COR-L47 (cell line): ENCODE measurements at places on chromosomes 13 and 19.

DNA sequence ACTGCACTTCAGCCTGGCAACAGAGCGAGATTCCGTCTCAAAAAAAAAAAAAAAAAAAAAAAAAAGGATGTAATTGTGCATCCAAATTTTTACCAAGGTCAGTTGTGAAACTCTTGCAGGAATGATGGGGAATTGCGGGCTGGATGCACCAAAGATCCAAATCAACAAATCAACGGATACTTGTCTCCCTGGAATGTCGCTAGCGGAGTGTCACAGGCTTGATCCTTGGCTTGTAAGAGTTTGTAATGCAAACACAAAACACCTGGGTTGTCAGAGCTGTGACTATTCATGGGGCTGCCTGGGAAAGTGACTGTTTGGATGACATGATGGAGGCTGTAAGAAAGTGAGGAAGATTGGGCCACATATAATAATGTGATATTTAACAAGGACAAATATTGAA is 4.2 kb downstream of the KANK3 start:
- DNase-seq: no peak

DNA sequence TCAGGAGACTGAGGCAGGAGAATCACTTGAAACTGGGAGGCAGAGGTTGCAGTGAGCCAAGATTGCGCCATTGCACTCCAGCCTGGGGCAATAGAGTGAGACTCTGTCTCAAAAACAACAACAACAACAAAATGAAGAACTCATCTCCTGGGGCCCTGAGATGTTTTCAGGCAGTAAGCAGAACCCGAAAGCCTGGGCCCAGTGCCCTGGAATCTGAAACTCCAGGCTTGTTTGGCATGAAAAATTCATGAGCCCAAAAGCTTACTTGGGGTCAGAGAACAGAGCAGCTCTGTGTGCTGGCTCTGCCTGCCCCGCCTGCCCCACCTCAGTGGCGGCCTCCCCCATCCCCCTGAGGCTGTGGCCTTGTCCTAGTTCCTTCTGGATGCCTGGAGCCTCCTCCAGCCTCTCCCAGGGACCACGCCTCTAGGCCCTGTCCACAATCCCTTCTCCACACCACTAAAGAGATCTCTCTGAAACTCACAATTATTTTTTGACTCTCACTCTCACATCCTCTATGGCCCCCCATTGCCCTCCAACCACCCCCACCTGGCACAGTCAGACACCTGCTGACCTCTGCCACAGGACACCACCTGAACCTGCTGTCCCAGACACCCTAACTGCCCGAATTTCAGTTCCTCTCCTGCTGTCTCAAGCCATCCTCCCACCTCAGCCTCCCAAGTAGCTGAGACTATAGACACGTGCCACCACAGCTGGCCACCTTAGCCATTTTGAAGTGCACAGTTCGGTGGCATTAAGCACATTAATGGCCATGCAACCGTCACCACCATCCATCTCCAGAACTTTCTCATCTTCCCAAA is 6.9 kb upstream of the AP1M2 start:
- no peak for DNase-seq

GRCh38 chr19:17324357-17325114 is 10.1 kb downstream of the ANO8 start:
- DNase-seq: no peak

- DNase-seq: no peak
These were observed 13.1 kb upstream of the OR1M1 start for GRCh38 chr19:9073806-9074205.

- DNase-seq: no peak
These were observed 271.1 kb upstream of the MAB21L1 start for GRCh38 chr13:35747594-35747993.

DNA sequence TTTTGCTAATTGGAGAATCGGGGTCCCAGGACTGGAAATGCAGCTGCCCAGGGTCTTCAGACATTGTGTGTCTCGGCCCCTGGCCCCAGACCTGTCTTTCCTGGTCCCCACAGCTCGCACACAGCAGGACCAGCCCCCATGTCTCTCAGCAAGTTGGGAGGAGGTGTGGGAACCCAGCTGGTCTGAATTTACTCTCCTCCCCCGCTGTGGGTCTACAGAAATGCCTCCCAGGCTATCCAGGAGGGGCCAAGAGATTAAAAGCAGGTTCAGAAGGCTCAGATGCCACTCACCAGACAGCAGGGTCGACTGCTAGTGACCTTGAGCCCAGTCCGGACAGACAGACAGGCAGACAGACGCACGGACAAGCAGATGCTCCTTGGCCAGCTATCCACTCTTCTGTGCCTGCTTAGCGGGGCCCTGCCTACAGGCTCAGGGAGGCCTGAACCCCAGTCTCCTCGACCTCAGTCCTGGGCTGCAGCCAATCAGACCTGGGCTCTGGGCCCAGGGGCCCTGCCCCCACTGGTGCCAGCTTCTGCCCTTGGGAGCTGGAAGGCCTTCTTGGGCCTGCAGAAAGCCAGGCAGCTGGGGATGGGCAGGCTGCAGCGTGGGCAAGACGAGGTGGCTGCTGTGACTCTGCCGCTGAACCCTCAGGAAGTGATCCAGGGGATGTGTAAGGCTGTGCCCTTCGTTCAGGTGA is at the start of gene DAND5:
DAND5 (plus strand) TSS at position 285 of the 697 bp plus-strand sequence; CDS start at position 370, 85 bp downstream.
- DNase-seq: no peak

DNA sequence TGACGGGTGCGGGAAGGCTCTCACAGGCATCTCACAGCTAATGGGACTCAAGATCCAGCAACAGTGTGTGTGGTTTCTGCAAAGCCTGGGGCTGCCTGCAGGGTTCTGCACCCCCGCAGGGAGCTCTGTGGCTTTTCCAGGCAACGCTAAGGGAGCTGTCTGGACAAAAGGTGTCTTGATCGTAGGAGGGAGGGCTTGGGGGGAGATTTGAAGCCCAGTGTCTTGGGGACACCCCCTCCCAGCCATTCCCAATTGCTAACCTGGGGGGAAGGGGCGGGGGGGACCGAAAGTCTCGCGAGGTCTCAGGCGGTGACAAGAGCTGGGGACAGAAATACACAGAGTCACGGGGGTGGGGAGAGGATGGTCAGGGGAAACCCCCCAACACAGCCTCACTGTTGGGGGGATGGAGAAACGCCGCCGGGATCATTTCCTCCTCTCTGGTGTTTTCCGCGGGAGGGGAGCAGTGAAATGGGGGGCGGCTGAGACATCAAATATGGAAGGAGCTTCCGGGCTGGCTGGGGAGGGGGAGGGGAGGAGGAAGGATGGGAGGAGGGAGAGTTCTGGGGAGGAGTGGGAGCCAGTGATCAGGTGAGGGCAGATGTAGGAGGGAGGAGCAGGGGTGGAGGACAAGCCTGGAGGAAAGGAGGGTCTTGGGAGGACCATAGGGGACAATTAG is 13.3 kb downstream of the KCNC3 start:
- DNase-seq: no peak

- DNase-seq: no peak
These were observed 29.2 kb upstream of the ARGLU1 start for GRCh38 chr13:106597186-106597585.

GRCh38 chr13:110232142-110232541 is 74.8 kb downstream of the COL4A1 start:
- DNase-seq: no peak

GRCh38 chr13:105363261-105364190 is 1171.9 kb downstream of the EFNB2 start:
- DNase-seq: peak; percentile 87

GRCh38 chr19:2779121-2779740 is 3.8 kb downstream of the SGTA start:
- DNase-seq: no peak

DNA sequence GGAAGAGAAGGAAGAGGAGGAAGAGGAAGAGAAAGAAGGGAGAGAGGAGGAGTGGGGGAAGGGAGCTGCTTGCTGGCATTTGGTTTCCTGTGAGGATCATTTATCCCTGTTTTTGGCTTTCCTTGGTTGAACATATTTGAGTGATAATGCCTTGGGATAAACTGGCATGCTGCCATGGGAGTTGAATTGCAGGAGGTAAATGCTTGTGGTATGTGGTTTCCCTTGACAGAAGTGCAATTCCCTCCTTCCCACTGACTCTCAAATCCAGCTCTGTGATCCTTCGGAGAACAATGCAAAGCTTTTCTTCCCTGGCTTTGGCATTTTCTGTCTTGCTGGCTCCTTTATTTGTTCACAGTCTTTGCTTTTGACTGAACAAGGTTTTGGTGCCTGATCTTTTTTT is 27.2 kb upstream of the CBY2 start:
- peak; percentile 38 for DNase-seq

GRCh38 chr19:1105008-1105872 is 1.4 kb downstream of the GPX4 start:
- DNase-seq: no peak

- peak; percentile 90 for DNase-seq
These were observed 1.2 kb downstream of the CATSPERG start for GRCh38 chr19:38336638-38337359.

- DNase-seq: no peak
These were observed 41.0 kb upstream of the CNMD start for GRCh38 chr13:52780611-52781010.

GRCh38 chr19:57047743-57048142 is 72.0 kb upstream of the USP29 start:
- no peak for DNase-seq

DNA sequence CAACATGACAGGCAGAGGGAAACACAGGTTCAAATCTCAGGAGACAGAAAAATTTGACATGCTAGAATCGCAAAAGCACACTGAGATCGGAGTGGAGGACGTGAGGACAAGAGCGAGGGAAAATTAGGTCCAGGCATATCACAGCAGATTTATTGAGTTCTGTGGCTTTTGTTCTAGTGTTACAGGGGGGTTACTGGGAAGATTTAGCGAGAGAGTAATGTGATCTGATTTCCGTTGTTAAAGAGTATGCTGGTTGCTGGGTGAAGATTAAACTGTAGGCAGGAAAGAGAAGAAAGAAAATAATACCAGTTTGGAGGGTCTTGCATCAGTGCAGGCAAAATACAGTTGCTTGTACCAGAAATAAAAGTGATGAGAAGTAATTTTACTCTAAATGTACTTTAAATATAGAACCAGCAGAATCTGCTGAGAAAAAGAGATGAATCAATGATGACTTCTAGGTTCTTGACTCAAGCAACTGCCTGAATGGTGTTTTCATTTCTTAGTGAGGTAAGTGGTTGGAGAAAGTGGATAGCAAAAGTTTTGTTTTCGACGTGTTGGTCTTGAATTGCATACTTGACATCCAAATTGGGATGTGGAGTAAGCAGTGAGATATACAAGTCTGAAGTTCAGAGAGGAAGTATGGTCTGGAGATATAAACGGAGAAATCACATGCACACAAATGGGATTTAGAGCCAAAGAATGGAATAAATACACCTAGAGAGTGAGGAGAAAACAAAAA is 35.7 kb downstream of the UFM1 start:
- DNase-seq: no peak

- DNase-seq: peak; percentile 43
These were observed 8.9 kb downstream of the OCEL1 start for GRCh38 chr19:17234911-17235299.

DNA sequence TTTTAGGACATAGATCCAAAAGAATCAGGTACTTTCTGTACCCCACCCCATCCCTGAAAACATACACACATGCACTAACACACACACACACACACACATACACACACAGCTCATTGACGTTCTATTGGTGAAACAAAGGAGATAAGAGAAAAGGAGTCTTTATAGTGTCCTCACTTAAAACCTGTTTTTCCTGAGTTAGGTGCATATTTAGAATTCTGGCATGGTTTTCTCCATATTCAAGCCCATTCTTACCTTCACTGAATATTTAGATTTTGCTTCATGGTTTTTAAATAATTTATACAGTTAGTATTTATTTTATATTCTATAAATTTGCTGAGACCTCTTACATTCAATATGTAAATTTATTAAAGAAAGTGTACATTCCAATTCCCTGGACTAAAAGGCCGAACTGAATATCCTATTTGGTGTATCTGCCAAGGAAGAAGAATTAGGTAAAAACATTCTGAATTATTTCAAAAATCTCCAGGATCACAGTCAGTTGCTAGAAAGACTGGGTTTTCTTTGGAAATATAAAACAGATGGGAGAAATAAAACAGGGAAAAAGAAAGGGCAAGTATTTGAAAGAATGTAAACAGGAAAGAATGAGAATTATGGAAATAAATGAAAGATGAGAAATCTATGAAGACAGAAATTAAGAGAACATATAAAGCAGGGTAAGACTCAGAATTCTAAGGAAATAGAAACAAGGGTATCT is 556.2 kb downstream of the KCTD12 start:
- DNase-seq: no peak

- DNase-seq: no peak
These were observed 18.1 kb upstream of the HSPH1 start for GRCh38 chr13:31179754-31180153.

GRCh38 chr13:79779761-79780160 is 298.8 kb downstream of the NDFIP2 start:
- no peak for DNase-seq

GRCh38 chr13:68666774-68667397 is 1436.8 kb upstream of the PCDH9 start:
- no peak for DNase-seq

GRCh38 chr13:20159646-20160305 is 1.1 kb downstream of the GJA3 start:
- DNase-seq: no peak

GRCh38 chr19:7823686-7824301 is 6.2 kb upstream of the EVI5L start:
- no peak for DNase-seq

- no peak for DNase-seq
These were observed 396 bp downstream of the F7 start for GRCh38 chr13:113105921-113106452.

DNA sequence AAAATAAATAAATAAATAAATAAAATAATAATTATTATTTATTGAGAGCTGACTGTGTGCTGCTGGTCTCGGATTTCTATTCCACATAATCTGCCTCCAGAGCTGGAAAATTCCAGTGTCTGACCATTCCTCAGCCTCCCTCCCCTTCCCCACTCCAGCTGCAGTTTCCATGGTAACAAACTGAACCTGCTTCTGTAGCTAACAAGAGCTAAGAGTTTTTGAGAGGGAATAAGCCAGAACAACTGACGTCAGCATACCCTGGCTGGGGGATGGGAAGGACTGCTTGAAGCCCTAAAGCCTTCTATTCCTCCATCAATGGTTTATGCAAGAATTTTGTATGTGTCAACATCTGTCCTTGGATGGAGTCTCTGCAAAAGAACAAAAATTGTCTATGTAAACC is 26.0 kb upstream of the PEG3 start:
- no peak for DNase-seq

GRCh38 chr13:38602266-38602665 is 84.6 kb upstream of the FREM2 start:
- no peak for DNase-seq

- DNase-seq: no peak
These were observed 6.9 kb downstream of the ERICH4 start for GRCh38 chr19:41449865-41450178.

- no peak for DNase-seq
These were observed 6.7 kb upstream of the JUND start for GRCh38 chr19:18287836-18288772.

DNA sequence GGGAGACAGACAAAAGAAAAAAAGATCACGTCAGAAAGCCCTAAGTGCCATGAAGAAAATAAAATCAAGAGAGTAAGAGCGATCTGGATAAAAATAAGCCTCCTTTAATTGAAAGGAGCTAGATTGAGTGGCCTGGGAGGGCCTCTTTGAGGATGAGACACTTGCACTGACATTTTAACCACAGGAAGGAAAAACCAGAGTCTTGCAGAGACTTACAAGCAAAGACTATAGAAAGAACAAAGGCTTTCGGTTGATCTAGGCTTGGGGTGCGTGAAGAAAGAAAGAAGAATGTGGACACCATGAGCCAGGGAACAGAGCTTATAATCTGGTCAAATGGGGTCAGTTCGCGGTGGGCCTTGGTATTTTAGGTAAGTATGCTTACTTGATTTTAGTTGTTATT is 342.7 kb downstream of the COG6 start:
- DNase-seq: no peak
